ENCODE measurements at places on chromosomes 5 and 9.
A peak's percentile ranks its signal among the peaks of the same experiment; 100 is the strongest.

GRCh38 chr5:57082441-57083067, 91.3 kb upstream of the GPBP1 start:
- DNase-seq = no peak

GRCh38 chr5:118008779-118009178, 979.6 kb downstream of the DTWD2 start:
- DNase-seq = no peak

- DNase-seq = no peak
These were observed 11.1 kb upstream of the CTSL start for GRCh38 chr9:87714819-87715218.

DNA sequence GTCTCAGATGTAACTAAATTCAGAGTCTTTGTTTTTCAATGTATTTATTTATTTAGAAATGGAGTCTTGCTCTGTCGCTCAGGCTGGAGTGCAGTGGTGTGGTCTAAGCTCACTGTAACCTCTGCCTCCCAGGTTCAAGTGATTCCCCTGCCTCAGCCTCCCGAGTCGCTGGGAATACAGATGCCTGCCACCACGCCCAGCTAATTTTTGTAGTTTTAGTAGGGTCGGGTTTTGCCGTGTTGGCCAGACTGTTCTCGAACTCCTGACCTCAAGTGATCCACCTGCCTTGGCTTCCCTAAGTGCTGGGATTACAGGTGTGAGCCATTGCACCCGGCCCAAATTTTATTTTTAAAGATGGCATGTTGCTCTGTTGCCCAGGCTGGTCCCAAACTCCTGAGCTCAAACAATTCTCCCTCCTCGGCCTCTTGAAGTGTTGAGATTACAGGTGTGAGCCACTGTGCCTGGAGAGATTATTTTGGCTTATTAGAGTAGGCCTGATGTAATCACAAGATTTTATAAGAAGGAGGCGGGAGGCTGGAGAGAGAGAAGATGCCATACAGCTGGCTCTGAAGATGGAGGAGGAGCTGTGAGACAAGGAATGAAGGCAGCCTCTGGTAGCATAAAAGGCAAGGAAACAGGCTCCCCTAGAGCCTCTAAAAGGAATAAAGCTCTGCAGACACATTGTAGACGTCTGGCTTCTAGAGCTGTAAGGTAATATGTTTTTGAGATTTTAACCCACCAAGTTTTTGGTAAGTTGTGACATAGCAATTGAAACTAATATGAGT, 12.9 kb upstream of the KLF9 start:
- DNase-seq = no peak

- DNase-seq = no peak
These were observed 87.5 kb upstream of the PRRC1 start for GRCh38 chr5:127429928-127430327.

DNA sequence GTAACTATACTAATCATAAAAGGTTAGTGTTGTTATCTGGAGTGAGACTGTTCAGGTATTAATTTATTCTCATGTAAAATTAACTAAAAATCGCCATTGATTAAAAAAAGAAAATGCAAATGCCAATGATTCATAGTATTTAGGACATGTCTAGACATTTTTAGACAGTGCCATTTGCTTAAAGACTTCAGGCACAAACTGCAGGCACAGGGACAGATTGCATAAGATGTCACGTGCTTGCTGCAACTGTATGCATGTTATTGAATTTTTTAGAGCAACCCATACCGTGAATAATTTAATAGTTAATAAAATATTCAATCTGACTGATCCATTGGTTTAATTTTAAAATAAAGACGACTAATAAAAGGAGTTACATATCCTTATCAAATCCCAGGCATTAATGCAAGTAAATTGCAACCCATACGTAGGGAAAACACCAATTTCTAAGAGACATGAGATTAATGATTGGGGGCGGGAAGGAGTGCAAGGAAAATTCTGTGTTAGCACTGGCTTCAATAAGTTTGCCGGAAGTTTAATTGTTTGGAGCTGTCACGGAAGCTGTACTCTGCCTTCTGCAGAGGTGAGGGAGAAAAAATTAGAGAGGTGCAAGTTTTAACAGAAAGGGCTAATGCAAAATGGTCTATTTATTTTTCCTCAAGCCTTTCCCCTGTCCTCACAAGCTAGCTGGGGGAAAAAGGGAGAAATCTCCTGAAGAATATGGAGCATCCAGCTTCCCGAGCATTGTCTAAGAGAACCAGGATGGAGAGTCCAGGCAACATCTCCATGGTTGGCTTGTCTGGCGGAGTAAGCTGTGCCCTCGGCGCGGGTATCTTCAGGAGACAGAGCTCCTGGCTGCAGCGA, 2.9 kb downstream of the EDIL3 start:
- DNase-seq = no peak

DNA sequence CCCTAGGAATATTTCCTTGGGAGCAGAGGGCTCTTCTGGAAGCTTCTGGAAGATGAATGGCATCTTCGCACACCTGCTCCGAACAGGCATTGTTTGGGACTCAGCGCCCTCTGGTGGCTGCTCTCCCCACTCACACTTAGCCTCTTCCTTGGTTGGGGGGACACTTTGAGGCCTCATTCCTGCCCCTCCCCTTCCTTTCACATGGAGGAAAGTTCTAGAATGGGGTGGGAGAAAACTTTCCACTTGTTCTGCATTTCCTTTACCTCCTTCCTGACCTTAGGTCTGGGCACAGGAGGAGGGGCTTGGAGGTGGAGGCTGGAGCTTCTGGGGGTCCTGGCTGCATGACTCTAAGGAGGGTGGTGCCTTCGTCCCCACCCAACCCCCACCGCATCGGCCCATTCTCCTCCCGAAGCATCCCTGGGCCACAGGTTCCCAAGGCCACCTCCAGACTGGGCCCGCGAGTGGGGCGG, 19.3 kb upstream of the SMIM32 start:
- peak; percentile 36 for DNase-seq

DNA sequence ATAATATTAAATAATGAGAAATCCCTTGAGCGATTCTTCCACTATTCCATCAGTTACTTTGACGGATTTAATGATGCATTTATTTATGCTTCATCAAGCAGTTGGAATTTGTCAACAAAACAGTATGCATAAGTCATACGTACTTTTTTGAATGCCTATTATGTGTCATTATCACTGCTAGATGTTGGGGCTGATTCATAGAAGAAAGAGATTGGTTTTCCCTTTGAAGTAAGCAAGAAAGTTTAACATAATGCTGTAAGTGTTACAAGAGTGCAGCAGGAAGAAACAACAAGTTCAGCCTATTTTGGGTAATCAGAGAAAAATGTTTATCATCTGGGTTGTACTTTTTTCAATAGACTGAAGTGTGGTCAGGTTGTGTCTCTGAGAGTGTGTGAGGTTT, 121.2 kb upstream of the RANBP3L start:
- DNase-seq = no peak

- DNase-seq = no peak
These were observed 100.1 kb downstream of the PHF2 start for GRCh38 chr9:93676310-93677047.

GRCh38 chr5:132962429-132963021, 909 bp downstream of the AFF4 start:
- peak; percentile 37 for DNase-seq
